ENCODE measurements at places on chromosomes 3 and 15. TPM values are rescaled to one million over a fixed set of nuclear protein-coding genes. Genes with fewer than 3 reads are reported as not detected.

Gene AEN
- 76.4 TPM for total RNA-seq

Gene ESYT3
- total RNA-seq = 0.34 TPM

Gene SNRPA1
- total RNA-seq = 184 TPM

Gene TBL1XR1
- total RNA-seq = 184 TPM

Gene RAD51
- 62.4 TPM for total RNA-seq

Gene TMEM108
- not detected for total RNA-seq

Gene TATDN2
- 81.5 TPM for total RNA-seq

Gene SHC4
- total RNA-seq = 26.4 TPM

Gene C3orf49
- not detected for total RNA-seq

Measured in activated T-helper 1 cell treated with anti-CD3 and anti-CD28 coated beads, Interleukin-12 subunit alpha, Interleukin-12 subunit beta, Interleukin-2, Interleukin-4 antibody, amounts not matched to agents 30 ng/mL and 10 ng/mL and 1 ng/mL, durations not matched to agents 14 hours and 24 hours and 36 hours (primary cell).